Kidney capillary endothelial cell (primary cell): ENCODE measurements at places on chromosomes 3 and 15.

GRCh38 chr15:41585127-41586047 is 26.4 kb downstream of the TYRO3 start:
- peak; percentile 52 for DNase-seq

- DNase-seq = no peak
Measured at GRCh38 chr3:66317750-66318376, 97.1 kb downstream of the SLC25A26 start.

GRCh38 chr3:169280010-169280585 is 383.4 kb downstream of the MECOM start:
- DNase-seq = no peak

DNA sequence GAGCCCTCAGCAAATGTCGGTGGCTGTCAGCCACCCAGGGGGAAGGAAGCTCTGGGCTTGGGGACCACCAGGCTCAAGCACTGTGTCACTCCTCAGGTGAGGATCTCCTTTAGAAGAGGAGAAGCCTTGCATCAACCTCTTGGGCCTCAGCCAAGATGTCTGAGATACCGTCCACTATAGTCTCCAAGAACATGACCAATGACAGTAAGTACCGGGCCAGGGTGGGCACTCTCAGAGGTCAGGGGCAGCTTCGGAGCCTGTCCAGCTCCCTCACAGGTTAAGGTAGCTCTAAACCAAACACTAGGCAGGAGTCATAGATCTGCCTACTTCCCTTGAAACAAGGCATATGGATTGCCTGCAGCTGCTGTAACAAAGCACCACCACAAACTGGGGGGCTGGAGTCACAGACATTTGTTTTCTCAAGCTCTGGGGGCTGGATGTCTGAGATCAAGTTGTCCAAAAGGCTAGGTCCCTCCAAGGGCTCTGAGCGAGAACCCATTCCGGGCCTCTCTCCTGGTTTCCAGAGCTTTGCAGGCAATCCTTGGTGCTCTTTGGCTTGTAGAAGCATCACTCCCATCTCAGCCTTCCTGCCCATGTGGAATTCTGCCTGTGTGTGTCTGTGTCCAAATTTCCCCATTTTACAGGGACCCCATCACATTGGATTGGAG is 1.3 kb downstream of the CFAP100 start:
- no peak for DNase-seq

DNA sequence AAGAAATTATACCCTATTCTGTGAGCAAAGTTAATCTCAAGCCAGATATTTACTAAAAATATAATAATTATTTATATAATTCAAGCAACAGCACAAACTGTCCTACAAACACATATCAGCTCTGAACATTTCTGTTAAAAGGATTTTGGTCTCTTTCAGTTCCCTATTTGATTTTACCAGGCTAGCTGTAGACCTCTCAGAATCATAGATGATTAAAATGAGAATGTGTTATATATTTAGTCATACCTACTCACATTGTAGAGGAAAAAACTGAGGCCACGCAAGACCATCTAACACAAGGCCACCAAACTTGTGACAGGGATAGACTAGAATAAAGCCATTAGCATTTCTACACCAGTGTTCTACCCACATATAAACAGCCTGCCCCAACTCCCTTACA is 28.5 kb downstream of the ACKR4 start:
- DNase-seq = no peak

GRCh38 chr3:106263011-106263410 is 394.2 kb upstream of the CBLB start:
- DNase-seq = no peak

GRCh38 chr3:188595890-188596376 is 442.0 kb downstream of the LPP start:
- no peak for DNase-seq

GRCh38 chr15:79779746-79780145 is 117.1 kb downstream of the MTHFS start:
- no peak for DNase-seq

DNA sequence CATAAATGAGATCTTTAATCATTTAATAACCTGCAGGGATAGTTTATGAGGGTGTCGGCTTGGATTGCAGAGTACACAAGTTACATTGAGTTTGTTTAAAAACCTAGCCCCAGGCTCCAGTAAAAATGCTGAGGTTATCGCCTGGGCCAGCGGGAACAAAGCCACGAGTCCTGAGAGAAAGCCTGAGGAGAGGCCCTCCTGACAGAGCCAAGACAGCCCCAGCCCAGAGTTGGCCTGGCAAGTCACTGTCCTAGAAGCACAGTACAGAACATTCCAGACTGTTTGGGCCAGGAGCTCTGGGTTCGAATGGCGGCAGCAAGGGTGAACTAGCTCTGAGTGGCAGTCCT is 32.4 kb downstream of the SEC61A1 start:
- no peak for DNase-seq

- no peak for DNase-seq
Measured at GRCh38 chr15:45185903-45186770, 1.6 kb downstream of the SHF start.

GRCh38 chr15:32993285-32993684 is 201.2 kb downstream of the FMN1 start:
- DNase-seq = no peak

DNA sequence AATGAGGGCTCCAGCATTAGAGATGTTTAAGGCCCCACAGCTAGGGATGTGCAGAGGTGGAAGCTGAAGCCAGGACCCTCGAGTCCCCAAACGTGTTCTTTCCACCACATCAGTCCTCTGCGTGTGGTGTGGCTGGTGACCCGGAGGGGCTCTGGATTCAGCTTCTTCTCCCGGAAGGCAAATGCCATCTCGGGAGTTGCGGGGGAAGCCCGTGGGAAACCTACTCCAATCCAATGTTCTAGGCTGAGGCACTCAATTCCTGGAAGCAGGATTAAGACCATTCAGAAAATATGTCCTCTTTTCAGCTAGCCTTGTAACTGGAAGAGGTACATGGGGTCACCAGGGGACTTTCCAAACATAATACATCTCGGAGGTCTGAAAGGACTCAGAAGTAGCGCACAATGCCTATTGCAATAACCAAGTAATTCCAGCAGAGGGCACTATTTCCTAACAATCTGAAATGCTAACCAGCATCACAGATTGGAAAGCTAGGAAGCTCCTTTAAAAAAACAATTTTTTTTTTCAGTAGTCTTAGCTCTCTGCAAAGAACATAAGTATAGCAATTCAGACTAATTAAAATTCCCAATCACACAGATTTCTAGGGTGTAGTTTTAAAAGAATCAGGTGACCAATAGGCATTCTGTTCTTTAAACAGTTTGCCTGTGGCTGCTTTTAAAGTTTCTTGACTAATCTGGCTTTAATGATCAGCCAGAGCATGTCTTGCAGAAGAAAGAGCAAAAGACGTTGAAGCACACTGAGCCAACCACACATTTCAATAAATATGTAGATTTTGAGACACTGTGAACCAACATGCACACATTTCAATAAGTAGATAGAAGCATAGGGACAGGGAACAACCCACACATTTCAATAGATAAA is 36.1 kb downstream of the BNC1 start:
- peak; percentile 61 for DNase-seq

DNA sequence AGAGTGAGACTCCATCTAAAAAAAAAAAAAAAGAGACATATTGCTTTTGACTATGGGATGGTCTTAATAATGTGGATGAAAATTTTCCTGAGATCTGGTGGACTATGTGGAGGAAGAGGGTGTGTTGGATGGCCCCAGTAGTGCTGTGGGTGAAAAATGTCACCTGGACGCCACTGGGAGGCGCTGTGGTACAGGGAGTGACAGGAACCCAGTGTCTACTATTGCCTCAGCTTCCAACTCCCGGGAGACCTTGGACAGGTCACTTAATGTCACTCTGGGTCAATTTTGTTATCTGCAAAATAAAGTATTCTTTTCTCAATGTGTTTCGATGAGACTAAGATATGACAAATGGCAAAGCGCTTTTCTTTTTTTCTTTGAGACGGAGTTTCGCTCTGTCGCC is 27.7 kb upstream of the DCP1A start:
- DNase-seq = peak; percentile 63

DNA sequence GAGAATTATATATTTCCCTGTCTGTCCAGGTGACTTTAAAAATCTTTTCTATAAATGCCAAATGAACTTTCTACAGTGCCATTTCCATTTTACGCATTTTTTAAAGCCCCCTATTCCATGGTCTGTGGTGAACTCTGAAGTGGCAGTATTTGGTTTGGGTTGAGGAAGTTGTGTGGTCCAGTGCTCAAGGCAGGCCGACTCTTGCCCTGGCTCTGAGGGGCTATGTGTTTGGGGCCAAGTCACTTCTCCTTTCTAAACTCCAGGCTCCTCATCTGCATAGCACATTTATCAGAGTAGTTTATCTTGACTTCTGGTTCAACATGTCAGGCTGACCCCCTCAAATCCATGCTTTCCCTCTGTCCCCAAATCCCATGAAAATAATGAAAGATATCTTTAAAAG is 14.1 kb downstream of the TTC21A start:
- no peak for DNase-seq

- DNase-seq = no peak
Measured at GRCh38 chr15:66454143-66454542, 43.4 kb downstream of the SNAPC5 start.
